ENCODE measurements at places on chromosomes 12 and 14.

GRCh38 chr12:88371416-88372183 lies 208.7 kb downstream of the KITLG start:
- DNase-seq = no peak

GRCh38 chr12:90858252-90858651 lies 96.7 kb downstream of the CCER1 start:
- DNase-seq = no peak

- DNase-seq = no peak
These were observed 1.4 kb downstream of the RIMBP2 start for GRCh38 chr12:130714591-130715149.

DNA sequence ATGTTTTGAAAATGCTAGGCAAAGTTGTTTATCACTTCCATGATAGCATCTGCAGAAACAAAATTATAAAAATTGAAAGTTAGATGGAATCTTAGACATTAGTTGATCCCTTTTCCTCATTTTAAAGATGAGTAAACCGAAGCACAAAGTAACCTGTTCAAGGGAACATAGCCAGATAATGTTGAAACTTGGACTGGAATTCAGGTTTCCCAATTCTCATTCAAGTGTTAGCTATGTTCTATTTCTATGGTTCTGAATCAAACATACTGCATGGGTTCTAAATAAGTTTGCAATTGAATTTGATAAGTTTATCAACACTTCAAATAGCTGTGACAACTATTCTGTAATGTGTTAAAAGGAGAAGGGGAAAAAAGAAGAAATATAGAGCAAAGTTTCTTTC lies 122.4 kb upstream of the SOX5 start:
- DNase-seq = no peak

- DNase-seq = no peak
These were observed 734.8 kb downstream of the MED13L start for GRCh38 chr12:115542656-115543055.

- DNase-seq = no peak
These were observed 37.0 kb upstream of the LRIG3 start for GRCh38 chr12:58957298-58957697.

DNA sequence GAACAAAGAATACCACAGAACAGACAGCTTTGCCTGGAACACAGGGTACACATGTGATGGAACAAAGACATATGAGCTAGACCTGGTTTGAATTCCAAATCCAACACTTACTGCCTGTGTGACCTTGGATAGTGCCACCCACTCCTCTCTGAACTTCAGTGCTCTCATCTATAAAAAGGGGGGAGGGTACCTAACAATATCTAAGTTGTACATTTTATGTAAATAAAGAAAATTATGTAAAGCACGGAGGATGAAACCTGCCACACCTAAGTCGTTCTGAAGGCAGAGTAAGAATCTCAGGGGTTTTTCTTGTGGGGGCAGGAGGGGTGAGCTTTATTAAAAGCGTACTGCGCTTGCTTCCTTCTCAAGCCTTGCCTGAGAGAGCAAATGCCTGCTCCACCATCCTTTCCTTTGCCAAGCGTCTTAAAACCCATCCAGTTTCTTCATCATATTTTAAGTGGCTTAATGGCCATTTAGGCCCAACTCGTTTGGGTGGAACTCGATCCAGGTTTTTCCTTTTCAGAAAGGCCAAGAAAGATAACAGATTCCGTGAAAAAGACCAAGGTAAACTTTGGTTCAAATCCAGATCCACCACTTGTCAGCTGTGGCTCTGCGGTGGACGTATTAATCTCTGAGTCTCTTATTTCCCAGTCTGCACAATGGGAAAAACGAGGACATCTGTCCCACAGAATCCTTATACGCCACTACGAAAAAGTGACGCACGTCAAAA lies 946 bp downstream of the DDX24 start:
- no peak for DNase-seq

Measured in GF-D8 (cell line).